ENCODE measurements at places on chromosomes 12 and 14.

- DNase-seq: no peak
Observed at GRCh38 chr12:91818227-91819131, 327.2 kb downstream of the BTG1 start.

- no peak for DNase-seq
Observed at GRCh38 chr12:12823300-12823699, 10.2 kb downstream of the DDX47 start.

DNA sequence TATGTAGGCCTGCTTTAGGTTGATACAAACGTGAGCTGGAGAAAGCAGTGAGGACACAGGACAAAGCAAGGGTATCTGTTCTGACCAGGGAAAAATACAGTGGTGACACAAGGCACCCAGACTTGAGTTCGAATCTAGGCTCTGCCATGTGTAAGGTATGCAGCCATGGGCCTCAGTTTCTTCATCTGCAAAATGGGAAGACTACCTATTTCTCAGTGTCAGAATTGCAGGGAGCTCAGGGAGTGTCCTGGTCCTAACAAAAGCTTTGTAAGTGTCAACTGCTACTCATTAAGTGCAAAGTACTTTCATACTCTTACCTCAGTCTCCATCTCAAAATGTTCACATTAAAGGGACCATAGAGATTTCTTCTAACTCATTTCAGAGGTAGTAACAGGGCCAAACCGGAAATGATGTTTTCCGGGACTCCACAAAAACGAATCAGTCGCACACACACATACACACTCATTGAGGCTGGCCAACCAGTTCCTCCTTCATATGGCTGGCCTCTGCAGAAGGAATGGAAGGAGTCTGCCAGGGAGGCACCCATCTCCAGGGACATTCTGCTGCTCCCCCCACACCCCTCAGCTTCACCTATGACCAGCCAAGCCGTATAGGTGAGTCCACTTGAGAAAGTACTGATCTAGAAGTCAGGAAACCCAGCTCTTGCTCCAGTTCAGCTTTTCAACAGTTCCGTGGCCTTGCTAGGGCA lies 7.8 kb downstream of the CTDSP2 start:
- DNase-seq: no peak

DNA sequence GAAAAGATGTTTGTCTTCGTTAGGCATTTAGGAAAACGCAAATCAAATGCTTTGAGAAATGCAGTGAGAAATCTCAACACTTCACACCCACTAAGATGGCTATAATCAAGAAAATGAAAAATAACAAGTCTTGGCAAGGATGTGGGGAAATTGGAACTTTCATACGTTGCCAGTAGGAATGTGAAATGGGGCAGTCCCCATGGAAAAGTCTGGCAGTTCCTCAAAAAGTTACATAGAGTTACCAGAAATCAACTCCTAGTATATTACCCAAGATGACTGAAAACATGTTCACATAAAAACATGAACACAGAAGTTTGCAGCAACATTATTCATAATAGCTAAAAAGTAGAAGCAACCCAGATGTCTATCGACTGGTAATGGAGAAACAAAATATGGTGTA lies 41.5 kb upstream of the LRTM2 start:
- no peak for DNase-seq

DNA sequence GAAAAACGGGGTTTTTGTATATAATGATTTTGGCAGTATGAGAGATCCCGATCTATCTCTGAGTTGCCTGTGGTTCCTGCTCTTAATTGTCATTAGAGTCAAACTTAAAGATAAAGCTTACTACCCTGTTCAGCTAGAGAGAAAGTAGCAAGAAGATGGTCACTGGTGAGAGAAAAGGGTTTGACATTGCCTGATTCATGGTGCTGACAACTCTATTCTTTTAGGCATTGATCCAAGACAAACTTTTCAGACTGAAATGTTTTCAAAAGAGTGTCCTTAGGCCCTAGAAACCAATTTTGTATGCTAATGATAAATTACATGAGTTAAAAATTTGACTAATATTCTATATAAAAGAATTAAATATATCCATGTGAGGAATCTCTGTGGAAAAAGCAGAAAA lies 35.1 kb downstream of the PELI2 start:
- DNase-seq: no peak

- DNase-seq: no peak
Observed at GRCh38 chr12:113120670-113121370, 14.7 kb downstream of the RASAL1 start.

- no peak for DNase-seq
Observed at GRCh38 chr12:21675641-21676040, 18.0 kb upstream of the LDHB start.

GRCh38 chr14:35285168-35286002 lies 6.8 kb upstream of the PSMA6 start:
- DNase-seq: no peak

DNA sequence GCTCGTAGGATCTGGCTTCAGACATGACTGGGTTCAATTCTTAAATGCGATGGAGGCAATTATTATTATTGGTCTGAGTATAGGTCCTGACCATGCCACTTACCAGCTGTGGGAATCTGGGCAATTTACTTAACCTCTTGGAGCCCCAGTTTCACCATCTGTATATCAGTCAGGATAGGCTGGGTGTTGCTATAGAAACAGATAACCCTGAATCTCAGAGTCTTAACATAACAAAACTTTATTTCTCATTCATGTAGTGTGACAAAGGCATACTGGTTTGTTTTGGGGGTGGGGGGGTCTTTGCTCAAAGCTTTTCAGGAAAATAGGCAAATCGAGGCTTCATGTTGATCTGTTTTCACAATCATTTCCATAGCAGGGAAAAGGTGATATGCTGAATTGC lies 199.6 kb upstream of the SRRM4 start:
- no peak for DNase-seq

DNA sequence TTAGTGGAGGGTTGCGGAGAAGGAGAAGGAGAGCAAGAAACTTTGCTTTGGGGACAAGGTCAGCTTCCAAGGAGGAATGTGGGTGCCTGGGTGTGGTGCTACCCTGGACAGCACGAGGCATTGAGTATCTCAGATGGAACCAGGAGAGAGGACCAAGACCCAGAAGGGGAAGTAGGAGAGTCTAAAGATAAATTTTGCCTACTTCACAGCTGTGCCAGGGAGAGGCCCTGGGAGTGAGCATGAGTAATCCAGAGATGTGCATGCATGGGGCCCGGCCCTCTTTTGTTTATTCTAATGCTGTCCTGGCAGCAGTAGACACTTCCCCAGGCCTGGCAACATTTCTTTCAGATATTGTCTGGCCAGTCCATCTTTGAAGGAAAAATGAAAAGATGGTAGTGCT lies 49.5 kb upstream of the GNPNAT1 start:
- DNase-seq: no peak
